ENCODE measurements at places on chromosomes 6 and 20.

GRCh38 chr6:169161572-169162167, 92.0 kb downstream of the THBS2 start:
- no peak for DNase-seq

DNA sequence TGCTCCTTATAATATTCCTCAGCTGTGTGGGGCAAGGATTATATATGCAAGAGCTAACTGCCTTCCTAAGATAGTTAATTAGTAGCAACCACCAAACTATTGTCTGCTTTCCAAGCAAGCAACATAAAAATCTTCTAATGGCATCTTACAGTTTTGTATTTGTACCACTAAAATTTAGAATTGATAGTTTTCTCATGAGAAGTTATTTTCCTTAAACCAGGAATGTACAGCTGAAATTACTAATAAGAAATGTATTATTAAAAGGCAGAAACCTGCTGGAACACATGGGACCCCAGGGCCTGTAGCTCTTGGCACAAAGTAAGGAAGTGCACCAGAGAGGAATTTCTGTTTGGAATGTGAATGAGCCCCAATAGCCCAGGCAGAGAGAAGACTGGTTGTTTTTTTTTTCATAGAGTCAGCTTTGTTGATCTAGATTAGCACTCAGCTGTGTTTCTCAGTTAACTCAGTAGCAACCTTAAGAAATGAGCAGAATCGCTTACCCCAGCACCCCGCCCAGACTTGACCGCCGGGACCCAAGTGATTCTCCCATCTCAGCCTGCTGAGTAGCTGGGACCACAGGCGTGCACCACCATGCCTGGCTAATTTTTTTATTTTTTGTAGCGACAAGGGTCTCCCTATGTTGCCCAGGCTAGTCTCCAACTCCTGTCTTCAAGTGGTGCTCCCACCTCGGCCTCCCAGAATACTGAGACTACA, 2.6 kb downstream of the MGME1 start:
- DNase-seq = no peak

- DNase-seq = no peak
These were observed 47.9 kb upstream of the SCML4 start for GRCh38 chr6:107871976-107872375.

- DNase-seq = no peak
These were observed 178.6 kb downstream of the CDH26 start for GRCh38 chr20:60136645-60137401.

DNA sequence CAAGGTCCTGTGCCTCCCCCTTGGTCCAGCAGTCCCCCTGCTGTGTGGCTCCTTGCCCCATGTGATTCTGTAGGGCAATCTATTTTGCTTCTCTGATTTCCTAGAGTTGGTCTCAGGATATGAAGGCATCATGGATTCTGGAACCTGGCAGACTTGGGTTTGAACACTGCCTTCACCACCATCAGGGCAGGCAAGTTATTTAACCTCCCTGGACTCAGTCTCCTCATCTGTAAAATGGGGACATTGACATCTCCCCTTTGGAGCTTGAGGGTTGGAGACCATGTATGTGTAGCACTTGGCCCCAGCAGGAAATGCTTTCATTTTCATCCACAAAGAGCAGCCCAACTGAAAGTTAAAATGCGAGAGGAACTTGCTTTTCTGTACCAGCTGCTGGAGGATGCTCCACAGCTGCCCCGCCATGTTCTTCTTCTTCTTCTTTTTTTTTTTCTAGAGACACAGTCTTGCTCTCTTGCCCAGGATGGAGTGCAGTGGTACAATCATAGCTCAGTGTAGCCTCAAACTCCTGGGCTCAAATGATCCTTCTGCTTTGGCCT, 6.7 kb downstream of the TOX2 start:
- no peak for DNase-seq

- no peak for DNase-seq
These were observed 60.3 kb downstream of the TSHZ2 start for GRCh38 chr20:53032478-53032932.

DNA sequence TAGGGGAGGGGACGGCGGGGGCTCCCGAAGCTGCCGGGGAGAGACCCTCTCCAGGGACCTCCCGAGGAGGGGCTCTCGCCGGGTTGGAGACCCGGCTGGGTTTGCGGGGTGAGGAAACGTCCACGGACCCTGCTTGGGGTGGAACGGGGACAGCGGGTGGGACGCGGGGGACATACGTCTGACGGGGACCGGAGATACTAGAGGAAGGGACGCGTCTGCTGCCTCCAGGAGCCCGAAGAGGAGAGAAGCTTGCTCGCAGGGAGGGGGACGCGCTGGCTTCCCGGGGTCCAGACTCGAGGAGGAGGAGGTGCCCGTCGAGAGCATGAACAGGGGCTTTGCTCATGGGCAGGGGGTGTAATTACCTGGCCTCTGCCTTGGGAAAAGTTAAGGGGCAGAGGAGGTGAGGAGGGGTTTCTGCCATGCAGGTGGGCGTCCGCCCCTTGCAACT, 593 bp downstream of the DNMT3B start:
- DNase-seq = no peak

DNA sequence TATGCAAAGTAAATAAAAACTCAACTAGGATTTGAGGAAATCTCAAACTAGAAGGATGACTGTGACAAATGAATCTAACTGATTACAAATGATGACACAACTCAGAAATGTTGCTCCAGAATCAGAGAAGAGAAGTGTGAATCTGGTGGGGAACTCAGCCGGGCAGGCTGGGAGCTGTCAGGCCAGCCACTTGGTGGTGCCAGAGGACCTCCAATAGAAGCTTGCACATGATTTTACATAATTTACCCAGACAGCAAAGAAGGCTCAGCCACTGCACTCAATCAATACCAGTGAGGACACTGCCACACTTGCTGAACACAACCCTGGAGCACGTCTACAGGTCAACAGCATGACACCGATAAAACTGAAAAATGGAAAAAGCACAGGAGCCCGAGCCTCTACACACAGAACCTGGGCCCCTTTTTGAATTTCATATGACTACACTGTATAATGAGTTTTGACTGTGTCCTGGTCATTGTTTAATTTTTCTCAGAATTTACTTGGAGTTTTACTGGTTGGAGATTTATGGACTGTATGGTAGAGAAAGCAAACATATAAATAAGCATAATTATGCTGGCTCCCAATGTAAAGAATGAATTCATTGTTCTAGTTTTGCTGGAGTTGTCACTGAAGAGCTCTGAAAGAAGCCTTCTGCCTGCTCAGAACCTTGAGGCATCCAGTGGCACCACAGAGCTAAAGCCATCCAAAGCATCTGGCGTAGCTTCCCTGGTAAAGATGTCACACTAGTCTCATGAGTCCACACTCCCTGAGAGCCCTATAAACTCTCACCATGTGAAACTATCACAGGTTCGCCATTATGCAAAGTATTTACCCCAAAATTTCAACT, 296.5 kb downstream of the THBS2 start:
- DNase-seq = peak; percentile 32

DNA sequence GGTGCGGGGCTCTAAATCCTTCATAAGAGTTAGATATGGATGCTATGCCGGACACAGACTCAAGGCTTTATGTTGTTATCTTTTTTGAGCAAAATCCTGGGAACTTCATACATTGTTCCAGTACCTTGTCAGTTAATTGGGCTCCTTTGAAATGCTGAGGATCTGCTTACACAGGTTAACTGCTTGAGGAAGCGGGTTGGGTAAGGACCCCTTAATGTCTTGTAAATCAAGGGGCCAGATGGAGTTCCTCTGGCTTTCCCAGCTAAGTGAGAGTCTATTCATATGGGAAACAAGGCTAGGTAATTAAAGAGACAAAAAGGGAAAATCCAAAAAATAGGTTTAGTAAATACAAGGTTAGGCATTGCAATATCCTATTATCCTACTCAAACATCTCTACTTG, 141.5 kb downstream of the OR2B2 start:
- DNase-seq = no peak

DNA sequence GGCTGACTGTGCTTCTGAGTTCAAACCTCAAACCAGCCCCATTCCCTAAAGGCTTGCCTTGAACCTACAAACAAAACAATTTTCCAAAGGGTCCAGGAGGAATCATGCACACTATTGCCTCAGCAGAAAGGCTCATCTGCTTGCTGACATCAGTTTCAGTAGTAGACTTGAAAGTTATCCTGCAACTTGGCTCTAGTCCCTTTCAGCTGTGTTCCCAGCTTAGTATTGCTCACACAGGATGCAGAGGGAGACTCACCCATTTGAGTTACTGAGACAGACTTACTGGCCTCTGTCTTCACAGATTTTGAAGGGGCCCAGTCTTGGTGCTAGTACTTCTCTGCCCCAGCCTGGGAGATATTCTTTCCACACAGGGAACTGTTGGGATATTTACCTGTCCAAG, 38.5 kb upstream of the TFB1M start:
- DNase-seq = no peak

- DNase-seq = no peak
These were observed 14.8 kb upstream of the VAPB start for GRCh38 chr20:58374027-58374850.

DNA sequence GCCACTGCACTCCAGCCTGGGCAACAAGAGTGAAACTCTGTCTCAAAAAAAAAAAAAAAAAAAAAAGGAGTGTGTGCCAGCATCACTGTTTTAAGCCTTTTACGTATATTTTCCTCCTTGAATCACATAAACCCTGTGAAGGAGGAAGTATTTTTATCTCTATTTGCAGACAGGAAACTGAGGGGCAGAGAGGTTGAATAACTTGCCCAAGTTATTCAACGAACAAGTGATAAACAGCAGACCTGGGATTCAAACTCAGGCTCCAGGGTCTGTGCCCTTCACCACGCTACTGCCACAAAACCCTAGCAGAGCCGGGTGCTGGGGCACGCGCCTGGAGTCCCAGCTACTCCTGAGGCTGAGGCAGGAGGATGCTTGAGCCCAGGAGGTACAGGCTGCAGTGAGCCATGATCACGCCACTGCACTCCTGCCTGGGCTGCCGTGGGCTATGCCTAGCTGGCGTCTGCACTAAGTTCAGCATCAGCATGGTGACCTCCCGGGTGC, 9.4 kb upstream of the AVP start:
- peak; percentile 45 for DNase-seq

DNA sequence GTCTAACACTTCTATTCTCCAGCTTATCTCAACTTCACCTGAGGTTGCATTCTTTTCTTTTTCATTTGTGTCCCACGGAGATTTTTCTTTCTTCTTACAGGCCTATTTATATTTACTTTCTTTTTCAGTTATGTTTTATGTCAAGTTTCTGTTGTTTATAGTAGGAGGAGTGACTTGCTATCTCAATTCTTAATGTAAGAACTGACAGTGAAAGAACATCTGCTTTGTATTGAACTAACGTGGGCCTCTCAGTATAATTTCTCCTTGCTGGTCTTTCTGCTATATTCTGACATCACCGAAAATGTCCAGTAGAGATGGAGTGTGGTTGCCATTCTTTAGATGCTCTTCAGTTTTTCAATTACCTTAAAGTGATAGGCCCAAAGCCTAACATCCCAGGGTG, 521.7 kb downstream of the EPM2A start:
- no peak for DNase-seq

Data from naive thymus-derived CD8-positive, alpha-beta T cell (primary cell).